Lung microvascular endothelial cell (primary cell): ENCODE measurements at places on chromosomes 11 and 22.

GRCh38 chr11:119804698-119805097 is 75.7 kb upstream of the NECTIN1 start:
- DNase-seq: no peak

GRCh38 chr11:26106726-26107125 is 225.2 kb upstream of the ANO3 start:
- no peak for DNase-seq

DNA sequence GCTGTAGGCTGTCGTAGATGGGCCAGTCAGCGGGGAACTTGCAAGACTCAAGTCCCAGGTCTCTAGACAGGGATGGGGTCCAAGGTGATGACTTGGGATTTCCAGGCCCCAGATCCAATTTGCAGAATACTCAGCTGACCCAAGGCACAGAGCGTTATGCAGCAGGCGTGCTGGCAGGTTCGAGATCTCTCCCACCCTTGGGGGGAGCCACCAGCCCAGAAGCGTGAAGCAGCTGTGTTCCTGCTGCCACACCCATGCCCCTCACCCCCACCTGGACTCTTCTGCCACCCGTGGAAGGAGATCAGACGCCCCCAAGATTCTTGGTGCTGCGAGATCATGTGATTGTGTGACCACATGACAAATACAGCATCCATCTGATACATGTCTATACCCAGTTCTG is 142.6 kb downstream of the BRD1 start:
- DNase-seq: no peak

DNA sequence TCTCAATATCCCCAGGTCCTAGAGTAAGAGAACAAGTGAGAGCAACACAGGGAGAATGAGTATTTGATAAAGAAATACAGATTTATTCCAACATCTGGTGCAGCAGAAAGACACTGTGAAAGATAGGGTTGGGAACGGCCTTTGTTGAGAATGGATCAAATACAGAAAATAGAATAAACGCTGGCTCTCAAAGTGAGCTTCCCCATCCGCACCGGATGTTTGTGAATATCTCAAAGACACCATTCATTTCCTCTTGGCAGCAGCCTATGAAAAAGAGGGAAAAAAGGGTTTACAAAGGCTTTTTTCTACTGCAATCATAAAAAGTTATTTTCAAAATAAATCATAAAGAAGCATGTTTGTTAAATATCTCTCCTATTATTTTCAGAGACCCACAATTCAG is 279.3 kb downstream of the CASP12 start:
- peak; percentile 88 for DNase-seq

DNA sequence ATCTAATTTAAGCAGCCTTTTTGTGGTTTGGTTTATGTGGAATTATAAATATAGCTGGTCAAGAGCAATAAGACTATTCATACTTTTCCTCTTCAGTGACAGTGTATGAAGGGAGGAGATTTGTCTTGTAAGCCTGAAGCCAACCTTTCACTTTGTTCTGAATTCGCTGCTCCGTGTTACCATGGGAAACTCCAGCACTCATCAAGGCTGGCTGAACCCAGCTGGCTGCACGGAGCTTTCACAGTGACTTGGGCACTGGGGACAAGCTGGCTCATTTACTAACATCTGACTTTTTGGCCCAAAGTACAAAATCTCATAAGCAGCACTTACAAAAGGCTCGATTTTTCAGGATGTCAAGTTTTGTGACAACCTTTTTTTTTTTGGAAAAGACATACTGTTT is 120.4 kb upstream of the GRIA4 start:
- DNase-seq: peak; percentile 1

DNA sequence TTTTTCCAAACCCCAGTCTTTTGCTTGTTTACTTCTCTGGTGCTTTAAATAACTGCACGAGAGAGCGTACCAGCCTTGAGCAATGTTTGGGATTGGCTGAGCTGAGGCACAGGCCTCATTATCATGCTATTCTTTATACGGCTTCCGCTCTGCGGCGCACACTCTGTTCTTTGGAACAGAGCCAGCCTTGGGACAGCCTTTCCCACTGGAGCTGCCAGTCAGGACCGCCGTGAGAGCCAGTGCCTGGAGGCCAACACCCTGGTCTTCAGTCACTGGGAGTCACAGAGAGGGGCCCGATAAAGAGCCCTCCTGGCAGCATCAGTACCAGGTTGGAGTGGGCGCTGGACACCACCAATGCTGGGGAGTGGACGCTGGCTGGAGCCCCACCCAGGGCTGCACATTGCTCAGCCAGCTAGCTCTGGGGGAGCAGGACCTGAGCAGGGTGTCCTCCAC is 125.6 kb downstream of the BCR start:
- peak; percentile 95 for DNase-seq

DNA sequence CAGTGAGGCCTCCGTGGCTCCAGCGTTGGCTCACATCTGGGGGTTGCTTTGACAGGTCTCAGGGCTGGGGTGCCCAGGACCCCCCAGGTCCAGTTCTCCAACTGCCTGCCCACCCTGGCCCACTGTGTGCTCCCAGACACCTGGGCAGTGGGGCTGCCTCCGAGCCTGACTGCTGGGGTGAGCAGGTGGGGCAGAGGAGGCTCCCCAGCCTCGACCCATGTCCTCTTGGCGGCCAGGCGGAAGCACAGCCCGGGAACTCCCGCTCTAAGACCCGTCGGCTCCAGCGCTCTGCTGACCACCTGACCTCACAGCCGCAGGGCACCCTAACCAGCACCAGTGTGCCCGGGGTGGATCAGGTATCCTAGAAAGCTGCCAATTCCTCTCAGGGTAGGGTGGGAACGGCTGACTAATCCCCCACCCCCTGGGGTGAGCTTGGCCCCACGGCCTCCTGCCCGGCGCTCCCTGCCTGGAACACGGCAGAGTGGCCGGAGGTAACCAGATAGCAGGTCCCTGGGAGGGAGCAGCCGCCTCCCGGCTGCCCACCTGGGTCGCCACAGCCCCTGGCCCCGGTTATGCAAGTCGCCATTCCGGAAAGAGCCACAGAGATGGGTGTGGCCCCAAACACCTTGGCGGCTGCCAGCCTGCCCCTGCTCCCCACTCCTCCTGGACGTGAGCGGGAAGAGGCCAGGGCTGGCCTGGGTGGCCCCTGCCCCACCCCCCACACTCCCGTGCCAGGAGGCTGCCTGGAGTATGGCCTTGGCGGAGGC is 19.2 kb upstream of the MUC5B start:
- no peak for DNase-seq

GRCh38 chr22:24496661-24497060 is 1.5 kb downstream of the UPB1 start:
- no peak for DNase-seq

DNA sequence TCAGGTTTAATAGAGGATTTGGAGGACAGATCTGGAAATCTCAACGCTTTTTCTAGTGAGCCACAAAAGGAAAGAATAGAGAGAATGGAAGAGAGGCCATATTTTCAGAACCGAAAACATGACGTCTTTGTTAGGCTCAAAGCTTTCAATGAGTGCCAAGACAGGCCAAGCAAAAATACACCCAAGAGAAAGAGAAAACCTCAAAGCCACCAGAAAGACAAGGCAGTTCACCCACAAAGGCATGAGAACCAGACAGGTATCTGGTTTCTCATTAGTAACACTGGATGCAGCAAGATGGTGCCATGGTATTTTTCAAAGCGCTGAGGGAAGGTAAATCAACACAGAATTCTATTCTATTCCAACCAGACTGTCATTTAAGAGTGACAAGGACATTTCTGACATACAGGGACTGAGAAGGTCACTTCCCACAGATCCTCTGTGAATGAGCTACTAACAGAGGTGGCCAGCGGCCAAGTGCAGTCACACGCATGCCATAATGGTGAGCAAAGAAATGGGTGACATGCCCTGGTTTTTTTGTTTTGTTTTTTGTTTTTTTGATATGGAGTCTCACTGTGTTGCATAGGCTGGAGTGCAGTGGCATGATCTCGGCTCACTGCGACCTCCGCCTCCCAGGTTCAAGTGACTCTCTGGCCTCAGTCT is 41.9 kb downstream of the TOLLIP start:
- peak; percentile 56 for DNase-seq

GRCh38 chr11:120106354-120107150 is 31.4 kb downstream of the TRIM29 start:
- no peak for DNase-seq

DNA sequence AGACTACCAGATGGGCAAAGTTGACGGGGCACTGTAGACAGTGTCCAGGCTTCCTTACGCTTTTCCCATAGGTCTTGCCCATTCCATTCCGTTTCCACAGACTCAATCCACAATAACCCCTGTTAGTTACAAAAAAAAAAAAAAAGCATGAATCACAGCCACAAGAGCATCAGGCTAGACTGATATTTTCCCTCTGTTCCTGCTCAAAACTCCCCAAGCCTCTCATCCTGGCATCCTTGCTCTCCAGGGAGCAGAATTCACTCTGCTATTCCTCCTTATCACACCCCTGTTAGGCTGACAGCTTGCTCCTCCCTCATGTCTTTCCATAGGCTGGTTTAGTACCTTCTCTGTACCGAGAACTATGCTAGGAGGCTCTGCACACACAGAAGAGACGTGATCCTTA is 42.2 kb downstream of the TMEM123 start:
- DNase-seq: no peak
